Tibial artery (tissue), 4 donors: ENCODE measurements at places on chromosomes 3 and 15.

DNA sequence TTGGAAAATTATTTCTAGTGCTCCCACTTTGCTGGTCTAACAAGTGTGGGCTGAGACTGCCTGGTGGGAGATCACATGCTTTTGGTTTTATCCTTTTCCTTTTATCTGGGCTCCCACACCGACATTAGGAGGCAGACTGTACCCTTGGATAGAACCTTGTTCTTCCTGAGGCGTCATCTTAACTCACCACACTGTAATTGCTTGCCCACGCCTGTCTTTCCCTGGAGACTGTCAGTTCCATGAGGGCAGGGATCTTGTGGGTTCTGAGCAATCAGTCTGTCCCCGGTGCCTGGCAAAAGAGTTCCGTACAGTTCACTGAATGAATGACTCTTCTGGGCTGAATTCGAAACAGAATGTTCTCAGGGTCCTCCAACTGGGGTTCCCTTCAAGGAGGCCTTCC, 124.6 kb upstream of the ABHD17C start:
- no peaks in the 10 kb centered on the region for H3K27me3 ChIP-seq
- no peaks in the 10 kb centered on the region for H3K4me1 ChIP-seq
- DNase-seq = no peak
- peaks cover 21% of the 10 kb centered on the region for H3K36me3 ChIP-seq
- no peak overlapping the region for H3K27ac ChIP-seq

- no peaks in the 10 kb centered on the region for H3K36me3 ChIP-seq
- H3K27ac ChIP-seq = no peak overlapping the region
- DNase-seq = no peak
- no peak overlapping the region for H3K4me3 ChIP-seq
- no peaks in the 10 kb centered on the region for H3K4me1 ChIP-seq
- H3K27me3 ChIP-seq = no peaks in the 10 kb centered on the region
These were observed 73.0 kb upstream of the ADPGK start for GRCh38 chr15:72856549-72857040.

DNA sequence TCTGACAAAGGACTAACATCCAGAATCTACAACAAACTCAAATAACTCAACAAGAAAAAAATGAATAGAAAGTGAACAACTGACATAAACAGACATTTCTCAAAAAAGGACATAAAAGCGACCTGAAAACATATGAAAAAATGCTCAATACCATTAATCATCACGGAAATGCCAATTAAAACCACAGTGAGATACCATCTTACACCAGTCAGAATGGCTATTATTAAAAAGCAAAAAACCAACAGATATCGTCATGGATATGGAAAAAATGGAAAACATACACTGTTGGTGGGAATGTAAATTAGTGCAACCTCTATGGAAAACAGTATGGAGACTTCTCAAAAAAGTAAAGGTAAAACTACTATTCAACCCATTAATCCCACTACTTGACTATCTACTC, 53.3 kb downstream of the ZNF385D start:
- no peak overlapping the region for H3K4me3 ChIP-seq
- H3K36me3 ChIP-seq = no peaks in the 10 kb centered on the region
- H3K27me3 ChIP-seq = no peaks in the 10 kb centered on the region
- H3K27ac ChIP-seq = no peak overlapping the region
- H3K4me1 ChIP-seq = no peaks in the 10 kb centered on the region

GRCh38 chr3:87795701-87796100, 263.1 kb downstream of the CGGBP1 start:
- H3K4me1 ChIP-seq = peaks cover 10% of the 10 kb centered on the region
- no peaks in the 10 kb centered on the region for H3K36me3 ChIP-seq
- H3K27ac ChIP-seq = no peak overlapping the region
- peaks cover 23% of the 10 kb centered on the region for H3K27me3 ChIP-seq
- no peak for DNase-seq

GRCh38 chr15:91961357-91961756, 107.8 kb downstream of the SLCO3A1 start:
- no peaks in the 10 kb centered on the region for H3K36me3 ChIP-seq
- DNase-seq = no peak
- no peaks in the 10 kb centered on the region for H3K27me3 ChIP-seq
- no peak overlapping the region for H3K27ac ChIP-seq

- H3K4me3 ChIP-seq = no peak overlapping the region
- no peak for DNase-seq
- H3K27me3 ChIP-seq = no peaks in the 10 kb centered on the region
- H3K36me3 ChIP-seq = no peaks in the 10 kb centered on the region
- no peak overlapping the region for H3K27ac ChIP-seq
These were observed 10.5 kb downstream of the NUTM1 start for GRCh38 chr15:34353627-34354026.

DNA sequence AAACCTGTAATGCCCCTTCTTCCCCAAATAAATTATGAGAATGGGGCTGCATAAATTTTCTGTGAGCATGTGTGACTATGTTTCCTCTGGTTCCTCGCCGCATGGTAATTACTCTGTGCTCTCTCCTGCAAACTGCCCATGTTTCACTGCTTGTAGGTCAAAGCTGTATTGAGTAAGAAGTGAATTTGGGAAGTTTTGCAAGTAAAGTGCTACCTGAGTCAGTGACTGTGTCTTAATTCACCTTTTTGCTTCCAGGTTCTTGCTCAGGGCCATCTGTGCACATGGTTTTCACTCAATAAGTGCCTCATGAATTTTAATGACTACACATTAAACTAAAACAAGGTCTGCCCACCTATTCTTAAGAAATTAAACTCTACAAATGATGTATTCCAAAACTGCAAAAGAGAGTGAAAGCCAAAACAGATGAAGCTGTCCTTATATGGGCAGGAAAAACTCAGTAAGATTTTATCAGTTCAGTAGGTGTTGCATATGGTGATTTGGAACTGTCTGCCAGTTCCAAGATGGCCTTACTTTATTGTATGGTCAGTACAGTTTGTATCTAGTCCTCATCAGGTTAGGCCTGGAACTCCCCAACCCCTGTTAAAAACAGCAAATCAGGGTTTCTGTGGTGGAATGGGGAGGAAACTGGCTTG, 100.0 kb downstream of the LPP start:
- peaks cover 11% of the 10 kb centered on the region for H3K36me3 ChIP-seq
- H3K4me3 ChIP-seq = no peak overlapping the region
- H3K27ac ChIP-seq = peak overlapping the region; percentile 90

- H3K36me3 ChIP-seq = no peaks in the 10 kb centered on the region
- H3K27ac ChIP-seq = no peak overlapping the region
- H3K4me3 ChIP-seq = no peak overlapping the region
- H3K4me1 ChIP-seq = no peaks in the 10 kb centered on the region
- DNase-seq = peak; percentile 31
These were observed 30.0 kb downstream of the SLC6A11 start for GRCh38 chr3:10845839-10846656.

GRCh38 chr15:72242775-72243370, 11.9 kb upstream of the PKM start:
- H3K27me3 ChIP-seq = no peaks in the 10 kb centered on the region
- no peak overlapping the region for H3K27ac ChIP-seq
- no peak overlapping the region for H3K4me3 ChIP-seq

- H3K27ac ChIP-seq = no peak overlapping the region
- peaks cover 42% of the 10 kb centered on the region for H3K4me1 ChIP-seq
- no peak for DNase-seq
- no peaks in the 10 kb centered on the region for H3K27me3 ChIP-seq
These were observed 1.8 kb upstream of the PCBP4 start for GRCh38 chr3:51968883-51969678.

DNA sequence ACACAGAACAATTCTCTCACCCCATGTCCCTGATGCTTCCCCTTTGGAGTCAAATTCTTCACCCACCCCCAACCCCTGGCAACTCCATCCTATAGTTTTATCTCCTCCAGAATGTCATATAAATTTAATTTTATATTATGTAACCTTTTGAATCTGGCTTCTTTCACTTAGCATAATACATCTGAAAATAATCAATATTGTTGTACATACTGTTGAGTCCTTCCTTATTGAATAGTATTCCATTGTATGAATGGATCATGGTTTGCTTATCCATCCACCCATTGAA, 98.9 kb upstream of the TSC22D2 start:
- no peaks in the 10 kb centered on the region for H3K27me3 ChIP-seq
- no peaks in the 10 kb centered on the region for H3K36me3 ChIP-seq
- no peak overlapping the region for H3K4me3 ChIP-seq
- no peak for DNase-seq

DNA sequence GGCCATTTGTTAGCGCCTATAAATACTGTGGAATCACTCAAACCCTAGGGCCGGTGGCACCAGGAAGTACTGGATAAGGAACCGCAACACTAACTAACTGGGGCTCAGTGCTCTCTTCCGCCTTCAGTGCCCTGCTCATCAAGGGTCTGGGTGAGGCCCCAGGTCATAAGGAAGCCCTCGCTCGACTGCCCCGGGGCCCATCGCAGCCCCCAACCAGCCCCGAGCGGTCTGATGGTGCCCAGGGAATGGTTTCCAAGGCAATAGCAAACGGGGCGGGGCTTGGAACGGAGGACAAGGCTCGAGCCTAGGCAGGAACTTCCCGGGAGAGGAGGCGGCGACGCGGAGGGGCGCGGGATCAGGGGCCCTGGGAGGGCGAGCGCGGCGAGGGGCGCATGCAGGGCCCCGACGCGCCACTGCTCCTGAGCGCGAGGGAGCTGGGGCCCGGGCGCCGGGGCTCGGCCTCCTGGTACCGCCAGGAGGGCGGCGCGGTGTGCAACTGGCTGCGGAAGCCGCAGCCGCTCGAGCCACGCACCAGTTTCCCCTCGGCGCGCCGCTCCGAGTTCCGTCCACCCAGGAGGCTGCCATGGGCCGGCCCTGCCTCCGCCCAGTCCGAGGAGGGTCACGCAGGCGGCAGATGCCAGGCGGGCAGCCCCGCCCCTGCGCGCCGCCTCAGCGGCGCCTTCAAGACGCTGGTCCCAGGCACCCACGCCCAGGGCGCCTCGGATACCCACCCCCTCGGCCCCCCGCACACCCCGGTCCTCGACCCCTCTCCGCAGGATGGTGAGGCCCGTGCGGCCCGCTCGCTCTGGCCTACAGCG, at the start of gene TTLL3:
TSS of gene TTLL3 (plus strand) at position 648 of the 818 bp plus-strand sequence. CDS start 400 bp downstream, outside the sequence.
- peak within 1 kb of the TSS; percentile 98 for H3K27ac ChIP-seq
- H3K27me3 ChIP-seq = no peaks in the 10 kb centered on the region
- peaks cover 15% of the 10 kb centered on the region for H3K4me1 ChIP-seq
- peak within 1 kb of the TSS; percentile 77 for H3K4me3 ChIP-seq
- DNase-seq = peak; percentile 91

DNA sequence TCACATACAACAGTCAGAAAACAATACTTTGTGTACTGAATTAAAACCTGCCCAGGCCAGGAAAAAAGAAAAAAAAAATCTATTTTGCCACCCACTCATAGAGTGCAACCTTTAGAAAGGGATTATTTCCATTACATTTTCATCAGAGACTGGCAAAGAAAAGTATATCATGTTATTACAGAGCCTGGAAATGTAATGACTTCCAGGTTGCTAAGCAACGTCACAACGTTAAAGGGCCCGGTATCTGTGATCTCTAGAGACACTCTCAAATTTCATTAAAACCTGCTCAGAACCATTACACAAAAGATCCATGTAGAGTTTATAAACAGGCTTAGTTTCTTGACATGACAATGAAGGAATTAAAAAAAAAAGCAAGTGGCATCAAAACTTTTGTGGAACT, 170.5 kb downstream of the CTNNB1 start:
- H3K4me3 ChIP-seq = no peak overlapping the region
- H3K36me3 ChIP-seq = no peaks in the 10 kb centered on the region
- no peaks in the 10 kb centered on the region for H3K27me3 ChIP-seq

GRCh38 chr15:78766041-78766440, 45.2 kb downstream of the ADAMTS7 start:
- peak; percentile 59 for DNase-seq
- H3K27ac ChIP-seq = no peak overlapping the region
- no peaks in the 10 kb centered on the region for H3K36me3 ChIP-seq
- no peaks in the 10 kb centered on the region for H3K4me1 ChIP-seq
- no peaks in the 10 kb centered on the region for H3K27me3 ChIP-seq
- no peak overlapping the region for H3K4me3 ChIP-seq

DNA sequence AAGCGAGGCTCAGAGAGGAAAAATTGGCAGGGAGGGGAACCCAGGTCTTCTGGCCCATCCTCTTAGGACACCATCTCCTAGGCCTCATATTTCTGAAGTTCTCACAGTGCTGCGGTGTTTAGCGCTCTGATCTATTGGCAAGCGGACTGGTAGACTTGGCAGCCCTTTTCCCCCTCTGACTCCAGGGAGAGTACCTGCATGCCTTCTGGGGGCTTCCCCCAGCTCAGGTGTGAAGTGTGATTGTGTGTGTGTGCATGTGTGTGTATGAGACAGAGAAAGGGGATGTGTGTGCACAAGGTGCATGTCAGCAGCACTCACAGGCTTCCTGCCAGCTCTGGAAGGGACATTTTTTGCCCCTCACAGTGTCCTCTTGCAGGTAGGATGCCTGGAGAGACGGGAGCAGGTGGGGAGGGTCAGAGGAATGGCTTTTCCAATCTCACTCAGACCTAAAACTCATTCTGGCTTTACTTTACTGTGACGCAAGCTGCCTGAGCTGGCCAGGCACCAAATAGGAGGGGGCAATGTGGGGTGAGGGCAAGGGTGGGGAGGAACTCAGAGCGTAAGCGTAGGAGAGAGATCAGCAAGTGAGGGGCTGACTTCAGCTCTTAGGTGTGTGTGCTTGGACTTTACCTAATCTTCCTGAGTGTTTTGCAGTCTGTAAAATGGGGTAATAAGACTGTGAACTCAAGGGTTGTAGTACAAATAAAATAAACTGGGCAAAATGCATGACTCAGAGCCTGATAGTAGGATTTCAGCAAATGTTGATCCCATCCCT, 4.0 kb upstream of the IL17RE start:
- no peak overlapping the region for H3K4me3 ChIP-seq
- H3K27me3 ChIP-seq = no peaks in the 10 kb centered on the region
- no peak overlapping the region for H3K27ac ChIP-seq
- no peak for DNase-seq

GRCh38 chr3:178436773-178437172, 99.5 kb upstream of the KCNMB2 start:
- no peak overlapping the region for H3K27ac ChIP-seq
- H3K4me3 ChIP-seq = no peak overlapping the region
- DNase-seq = no peak

- H3K36me3 ChIP-seq = no peaks in the 10 kb centered on the region
- no peaks in the 10 kb centered on the region for H3K27me3 ChIP-seq
- H3K4me3 ChIP-seq = no peak overlapping the region
- no peak overlapping the region for H3K27ac ChIP-seq
- DNase-seq = no peak
These were observed 430.3 kb upstream of the PDZRN3 start for GRCh38 chr3:74055061-74055460.

GRCh38 chr15:74390647-74391288, 23.3 kb upstream of the CYP11A1 start:
- H3K27me3 ChIP-seq = peaks cover 25% of the 10 kb centered on the region
- H3K27ac ChIP-seq = no peak overlapping the region
- H3K36me3 ChIP-seq = no peaks in the 10 kb centered on the region
- no peak overlapping the region for H3K4me3 ChIP-seq
- DNase-seq = no peak

- no peaks in the 10 kb centered on the region for H3K27me3 ChIP-seq
- H3K36me3 ChIP-seq = no peaks in the 10 kb centered on the region
- no peaks in the 10 kb centered on the region for H3K4me1 ChIP-seq
- DNase-seq = no peak
- H3K4me3 ChIP-seq = no peak overlapping the region
- no peak overlapping the region for H3K27ac ChIP-seq
These were observed 297.7 kb downstream of the GBE1 start for GRCh38 chr3:81463781-81464180.

GRCh38 chr3:179881791-179882190, 154.9 kb downstream of the PEX5L start:
- no peak for DNase-seq
- H3K4me3 ChIP-seq = no peak overlapping the region
- H3K27ac ChIP-seq = no peak overlapping the region
- H3K36me3 ChIP-seq = no peaks in the 10 kb centered on the region
- H3K4me1 ChIP-seq = no peaks in the 10 kb centered on the region
- no peaks in the 10 kb centered on the region for H3K27me3 ChIP-seq
